Amniotic stem cell (primary cell): ENCODE measurements at places on chromosomes 6 and 20.

DNA sequence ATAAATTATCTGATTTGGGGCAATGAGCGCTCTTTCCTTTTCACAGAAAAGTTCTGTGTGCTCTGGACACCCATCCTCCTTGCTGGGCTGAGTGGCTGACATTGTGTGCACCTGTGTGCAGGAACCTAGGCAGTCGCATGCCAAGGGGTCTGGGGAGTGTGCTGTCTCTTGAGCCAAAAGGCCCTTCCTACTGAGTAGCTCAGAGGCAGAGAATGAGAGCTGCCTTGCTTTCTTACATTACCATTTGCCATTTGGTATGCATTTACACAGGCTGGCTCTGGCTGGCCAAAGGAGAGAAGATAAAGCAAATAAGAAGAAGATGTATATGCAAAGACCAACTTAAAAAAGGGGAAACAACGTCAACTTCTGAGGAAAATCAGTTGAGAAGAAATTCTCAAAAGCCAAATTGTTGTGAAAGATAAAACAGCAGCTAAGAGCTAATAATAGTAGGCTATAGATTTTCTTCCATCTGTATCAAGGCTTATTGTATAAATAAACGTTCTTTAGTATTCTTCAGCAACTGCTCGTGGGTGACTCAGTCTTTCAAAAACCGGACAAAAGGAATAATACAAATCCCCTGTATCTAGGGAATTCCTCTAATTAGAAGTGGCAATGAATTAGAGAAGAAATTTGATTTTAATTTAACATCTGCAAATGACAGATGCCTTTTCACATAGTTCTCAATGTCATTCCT, 121.9 kb downstream of the INSM1 start:
- DNase-seq = no peak

DNA sequence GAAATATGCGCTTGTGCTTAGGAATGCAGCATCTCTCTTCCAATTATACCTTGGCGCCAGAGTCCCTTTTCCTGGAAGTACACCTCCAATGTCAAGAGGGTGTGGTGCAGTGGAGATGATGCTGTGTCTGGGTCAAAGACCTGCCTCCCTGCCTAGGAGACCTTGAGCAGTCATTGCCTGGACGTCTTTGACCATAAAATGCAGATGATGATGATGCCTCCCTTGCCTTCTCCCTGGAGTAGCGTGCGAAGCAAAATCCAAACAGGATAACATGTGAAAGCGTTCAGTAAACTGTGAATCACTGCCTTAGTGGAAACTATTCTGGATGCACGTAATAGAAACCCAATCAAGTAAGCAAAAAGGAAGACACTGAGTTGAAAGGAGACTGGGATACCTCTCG, 97.4 kb upstream of the ARMC2 start:
- DNase-seq = no peak

DNA sequence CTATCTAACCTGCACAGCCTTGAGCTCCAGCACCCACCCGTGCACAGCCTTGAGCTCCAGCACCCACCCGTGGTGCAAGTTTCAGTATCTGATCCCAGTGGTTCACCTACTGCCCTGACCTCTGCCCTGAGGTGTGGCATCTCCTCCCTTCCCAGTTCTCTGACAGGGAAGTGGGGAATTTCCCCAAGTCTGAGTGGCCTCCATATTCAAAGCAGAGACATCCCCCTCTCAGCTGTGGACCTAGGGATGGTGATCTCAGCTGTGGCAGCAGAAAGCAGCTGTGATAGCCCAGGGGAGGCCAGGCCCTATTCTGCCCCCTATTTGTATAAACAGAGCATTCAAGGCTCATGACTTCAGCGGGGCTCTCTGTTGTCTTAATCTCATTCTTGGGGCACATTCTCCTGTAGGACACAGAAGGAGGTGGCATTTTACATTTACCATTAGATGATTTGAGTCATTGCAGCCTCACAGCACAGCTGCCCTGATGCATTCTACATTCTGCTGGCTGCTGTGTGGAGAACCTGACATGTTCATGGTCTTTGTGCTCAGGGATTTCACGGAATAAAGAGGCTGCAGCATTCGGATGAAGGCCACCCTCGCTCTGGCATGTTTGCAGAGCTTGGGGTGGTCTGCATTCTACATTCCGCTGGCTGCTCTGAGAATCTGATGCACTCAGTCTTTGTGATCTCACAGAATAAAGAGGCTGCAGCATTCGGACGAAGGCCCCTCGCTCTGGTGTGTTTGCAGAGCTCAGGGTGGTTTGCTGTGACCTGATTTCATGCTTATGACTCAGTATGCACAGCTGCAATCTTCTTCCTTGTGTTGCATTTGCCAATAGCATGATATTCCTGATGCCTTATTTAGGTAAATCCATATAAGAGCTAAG, 16.9 kb downstream of the GPR31 start:
- no peak for DNase-seq

DNA sequence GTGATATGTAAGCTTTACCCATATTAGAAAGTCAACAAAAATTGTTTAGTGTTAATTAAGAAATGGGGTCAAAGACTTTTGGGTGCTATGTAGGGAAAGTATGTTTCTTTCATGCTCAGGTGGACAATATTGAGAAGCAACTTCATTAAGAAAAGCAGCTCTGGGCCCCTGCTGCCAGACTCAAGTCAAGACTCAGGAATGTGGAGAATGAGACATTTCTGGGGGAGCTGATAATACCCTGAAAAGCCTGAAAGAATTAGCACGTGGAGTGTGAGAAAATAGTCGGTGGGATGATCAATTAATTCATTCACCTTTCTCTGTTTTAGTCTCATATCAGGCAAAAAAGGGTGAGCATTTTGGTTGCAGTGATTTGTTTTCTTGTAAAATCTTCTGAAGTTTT, 175.1 kb upstream of the IMPG1 start:
- DNase-seq = no peak

DNA sequence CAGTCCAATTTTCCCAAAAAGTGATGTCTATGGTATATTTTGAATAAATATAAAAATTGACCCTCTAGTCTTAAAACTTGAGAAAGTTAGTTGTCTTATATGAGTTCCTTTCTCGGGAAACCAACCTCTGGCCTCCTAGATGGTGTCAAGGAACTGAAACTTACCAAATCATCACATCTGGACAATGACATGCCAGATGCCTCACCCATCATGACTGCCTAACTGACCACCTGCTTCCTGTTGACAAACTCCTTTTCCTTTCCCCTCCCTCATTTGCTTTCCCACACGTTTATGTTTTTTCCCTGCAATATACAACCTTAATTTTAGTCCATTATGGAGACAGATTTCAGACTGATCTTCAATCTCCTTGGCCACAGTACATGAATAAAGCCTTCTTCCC, 731.0 kb downstream of the EPHA7 start:
- no peak for DNase-seq

- DNase-seq = no peak
Observed at GRCh38 chr6:52059821-52060220, 27.6 kb downstream of the PKHD1 start.

GRCh38 chr20:53737396-53738038, 143.9 kb upstream of the ZNF217 start:
- no peak for DNase-seq

DNA sequence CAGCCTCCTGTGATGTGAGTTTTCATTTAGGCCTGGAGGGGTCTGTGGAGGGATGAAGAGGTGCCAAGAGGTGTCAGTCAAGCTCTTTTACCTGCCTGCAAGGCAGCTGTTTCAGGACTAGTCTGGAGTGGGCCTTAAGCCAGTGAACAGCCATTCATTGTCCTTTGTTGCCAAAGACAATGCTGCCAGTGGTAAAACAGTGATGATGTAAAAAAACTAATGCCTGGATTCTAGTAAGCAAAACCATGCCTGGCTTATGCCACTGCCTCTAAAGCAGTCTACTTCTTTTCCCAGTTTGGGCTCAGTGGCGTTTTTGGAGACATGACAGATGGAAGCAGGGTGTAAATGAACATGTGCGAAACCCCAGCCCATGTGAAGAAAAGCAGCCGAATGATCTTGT, 93.5 kb upstream of the KCNK16 start:
- no peak for DNase-seq

DNA sequence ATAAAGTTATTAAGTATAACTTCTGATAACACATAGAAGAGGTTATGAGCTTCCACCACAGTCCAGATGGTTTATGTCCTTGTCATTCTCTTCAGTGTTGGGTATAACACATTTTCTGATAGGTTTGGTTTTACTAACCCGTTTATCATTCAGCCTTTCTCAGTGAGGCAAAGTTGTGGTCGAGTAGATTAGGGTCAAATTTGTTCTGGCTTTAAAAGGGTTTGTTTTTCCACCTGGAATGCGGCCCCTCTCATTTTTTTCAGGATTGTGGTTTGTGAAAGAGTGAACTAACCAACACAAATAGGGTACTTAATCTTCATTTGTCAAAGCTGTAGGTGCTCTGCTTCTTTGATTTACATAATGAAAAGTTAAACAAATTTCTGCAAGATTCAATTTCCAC, 204.2 kb upstream of the ASCC3 start:
- DNase-seq = no peak

- no peak for DNase-seq
Observed at GRCh38 chr6:109490713-109491112, 7.7 kb upstream of the ZBTB24 start.

DNA sequence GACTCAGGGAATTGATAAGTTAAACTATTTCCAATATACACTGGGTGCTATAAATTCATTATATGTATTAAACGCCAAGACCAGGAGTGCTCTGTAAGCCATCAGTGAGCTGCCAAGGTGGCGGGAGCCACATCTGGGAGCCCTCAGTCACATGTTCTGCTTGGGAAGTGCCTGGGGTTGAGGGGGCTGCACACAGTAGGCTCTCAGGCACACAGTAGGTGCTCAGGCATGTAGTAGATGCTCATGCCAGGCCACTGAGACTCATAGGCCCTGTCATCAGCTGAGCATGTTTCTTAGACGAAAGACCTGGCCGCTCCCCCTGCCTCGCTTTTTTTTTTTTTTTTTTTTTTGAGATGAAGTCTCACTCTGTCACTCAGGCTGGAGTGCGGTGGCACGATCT, 83.3 kb upstream of the BHLHE23 start:
- no peak for DNase-seq

DNA sequence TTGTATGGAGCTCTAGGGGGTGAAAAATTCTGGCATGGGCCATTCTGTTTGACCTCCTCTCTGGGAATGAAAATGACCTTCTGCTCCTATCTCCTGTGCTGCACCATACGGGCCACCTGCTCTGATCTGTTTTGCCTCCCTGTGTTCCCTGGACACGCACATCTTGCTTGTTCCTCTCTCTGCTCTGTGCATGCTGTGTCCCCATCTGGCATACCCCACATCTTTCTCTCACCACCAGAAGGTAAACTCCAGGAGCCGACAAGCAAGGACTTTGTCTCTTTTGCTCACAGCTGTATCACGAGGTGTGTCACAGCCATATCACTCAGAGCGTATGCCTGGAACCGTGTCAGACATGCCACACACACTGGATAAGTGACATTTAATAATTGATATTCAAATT, 208.4 kb upstream of the DTNBP1 start:
- DNase-seq = no peak

DNA sequence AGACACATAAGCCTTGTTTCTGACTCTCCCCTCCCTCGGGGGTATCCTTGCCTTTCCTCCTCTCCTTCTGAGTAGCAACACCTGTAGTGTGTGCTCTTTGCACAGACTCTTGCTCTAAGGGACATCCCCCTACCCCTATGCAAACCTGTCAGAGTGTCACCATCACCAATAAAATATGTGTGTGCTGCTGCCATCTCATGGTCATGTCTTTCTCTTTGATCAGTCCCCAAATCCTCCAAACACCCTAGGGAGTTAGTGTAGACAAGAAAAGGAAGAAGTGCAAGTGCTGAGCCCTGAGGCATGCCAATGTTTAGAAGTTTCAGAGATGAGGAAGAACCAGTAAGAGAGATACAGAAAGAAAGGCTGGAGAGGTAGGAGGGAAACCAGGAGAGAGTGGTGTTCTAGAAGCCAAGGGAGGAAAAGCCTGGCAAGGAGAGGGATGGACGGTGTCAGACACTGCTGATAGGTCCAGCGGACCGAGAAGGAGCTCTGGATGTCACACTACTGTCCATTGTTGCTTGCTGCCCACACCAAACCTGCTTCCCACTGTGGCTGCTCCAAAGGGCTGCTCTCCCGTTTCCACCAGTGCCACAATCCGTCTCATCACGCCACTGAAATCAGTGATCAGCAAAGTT, 16.4 kb downstream of the TRMT6 start:
- DNase-seq = no peak
